ENCODE measurements at places on chromosomes 4 and X.
A peak's percentile ranks its signal among the peaks of the same experiment; 100 is the strongest.

- no peak for DNase-seq
Measured at GRCh38 chr4:40614031-40614430, 15.6 kb downstream of the RBM47 start.

DNA sequence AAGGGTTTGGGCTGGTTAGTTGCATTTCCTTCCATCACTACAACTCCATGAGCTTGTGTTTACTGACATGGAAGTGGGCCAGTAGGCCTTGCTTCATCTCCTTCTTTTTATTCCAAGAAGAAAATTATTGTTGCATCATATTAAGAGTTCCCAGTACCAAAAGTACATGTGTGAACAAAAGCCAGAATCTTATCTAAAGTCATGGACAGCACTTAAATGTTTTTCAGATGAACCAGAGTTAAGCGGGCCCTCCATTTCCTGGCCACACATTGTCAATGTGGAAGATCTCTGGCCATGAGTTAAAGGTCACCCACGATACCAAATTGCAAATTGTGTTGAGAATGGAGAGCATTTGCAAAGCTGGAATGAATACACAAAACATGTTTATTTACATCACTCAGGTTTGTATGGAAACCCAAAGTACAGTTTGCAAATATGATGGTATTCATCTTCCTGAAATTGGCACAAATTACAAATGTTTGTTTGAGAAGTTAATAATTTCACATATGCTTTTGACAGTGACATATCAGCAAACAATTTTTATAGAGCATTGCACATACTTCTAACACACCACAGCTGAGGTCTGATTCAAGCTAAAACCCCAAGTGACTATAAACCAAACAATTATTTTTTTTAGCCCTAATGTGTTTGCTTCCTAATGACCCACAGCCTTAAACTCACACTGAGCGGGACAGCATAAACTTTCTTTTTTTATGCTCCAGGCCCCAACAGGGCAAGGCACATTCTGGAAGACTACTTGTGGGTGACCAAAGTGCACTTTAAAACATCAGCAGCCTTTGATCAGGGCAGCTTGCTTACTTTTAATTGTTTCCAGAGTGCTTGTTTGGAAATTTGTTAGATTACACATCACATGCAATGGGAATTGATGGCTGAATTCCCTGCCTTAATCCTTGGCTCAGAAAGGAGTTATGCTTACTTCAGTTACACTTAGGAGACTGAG lies 502.9 kb upstream of the SLIT2 start:
- DNase-seq, result peak; percentile 73

DNA sequence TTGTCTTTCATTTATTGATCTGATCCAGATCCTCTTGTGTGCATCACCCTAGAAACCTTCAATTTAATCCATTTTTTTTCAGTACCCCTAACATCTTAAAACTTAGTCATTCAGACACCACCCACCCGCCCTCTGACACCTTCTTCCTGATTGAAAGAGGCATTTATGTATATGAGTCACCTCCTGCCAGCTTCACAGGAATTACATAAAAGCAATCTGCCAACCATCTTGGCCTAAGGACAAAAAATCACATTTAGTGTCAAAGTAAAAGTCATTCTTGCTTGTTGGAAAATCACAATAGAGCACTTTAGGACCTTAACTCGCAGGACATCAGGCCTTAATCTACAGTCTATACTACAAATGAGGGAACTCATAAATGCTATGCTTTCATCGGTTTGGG lies 52.1 kb downstream of the NDST3 start:
- DNase-seq, result peak; percentile 81

DNA sequence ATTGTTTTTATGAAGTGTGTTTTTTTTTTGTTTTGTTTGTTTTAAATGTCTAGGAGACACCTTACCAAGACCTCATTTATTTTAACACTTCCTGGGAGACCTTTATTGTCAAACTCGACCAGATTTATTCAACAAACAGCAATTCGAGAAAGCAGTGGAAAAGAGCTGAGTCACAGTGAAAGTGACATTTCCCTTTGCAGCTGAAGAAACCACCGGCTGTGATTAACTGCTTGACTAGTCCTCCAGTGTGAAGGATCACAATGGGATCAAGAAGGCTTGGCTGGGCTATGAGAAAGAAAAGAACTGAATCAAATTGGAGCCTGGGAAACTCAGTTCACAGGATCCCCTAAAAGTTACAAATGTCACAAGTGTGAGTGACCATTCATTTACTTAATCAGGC lies 11.9 kb upstream of the ADH7 start:
- peak; percentile 12 for DNase-seq

- peak; percentile 80 for DNase-seq
Measured at GRCh38 chrX:154040307-154040756, 20.6 kb upstream of the IRAK1 start.

DNA sequence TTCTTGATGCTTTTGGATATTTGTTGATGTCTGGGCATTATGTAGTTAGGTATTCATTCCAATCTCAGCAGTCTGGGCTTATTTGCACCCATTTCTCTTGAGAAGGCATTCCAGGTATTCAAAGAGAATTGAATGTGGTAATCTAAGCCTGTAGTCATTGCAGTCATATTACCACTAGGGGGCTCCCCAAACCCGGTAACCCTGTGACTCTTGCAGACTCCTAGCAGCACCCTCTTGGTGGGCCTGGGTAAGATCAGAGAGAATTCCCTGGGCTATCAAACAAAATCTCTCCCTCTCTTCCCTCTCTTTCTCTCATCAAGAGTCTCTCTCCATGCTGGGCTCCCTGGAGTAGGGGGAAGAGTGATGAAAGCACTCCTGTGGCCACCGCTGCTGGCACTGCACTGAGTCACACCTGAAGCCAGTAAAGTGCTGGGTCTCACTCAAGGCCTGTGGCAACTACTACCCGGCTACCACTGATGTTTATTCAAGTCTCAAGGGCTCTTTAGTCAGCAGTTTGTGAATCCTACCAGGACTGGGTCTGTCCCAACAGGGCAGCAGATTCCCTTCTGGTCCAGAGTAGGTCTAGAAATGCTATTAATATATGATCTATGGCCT lies 187.7 kb upstream of the NUDT10 start:
- peak; percentile 12 for DNase-seq

GRCh38 chr4:73836373-73837279 lies at the start of gene CXCL6:
CXCL6 (plus strand) TSS chr4:73836678; CDS start chr4:73836751, 73 bp downstream.
- peak; percentile 46 for DNase-seq

DNA sequence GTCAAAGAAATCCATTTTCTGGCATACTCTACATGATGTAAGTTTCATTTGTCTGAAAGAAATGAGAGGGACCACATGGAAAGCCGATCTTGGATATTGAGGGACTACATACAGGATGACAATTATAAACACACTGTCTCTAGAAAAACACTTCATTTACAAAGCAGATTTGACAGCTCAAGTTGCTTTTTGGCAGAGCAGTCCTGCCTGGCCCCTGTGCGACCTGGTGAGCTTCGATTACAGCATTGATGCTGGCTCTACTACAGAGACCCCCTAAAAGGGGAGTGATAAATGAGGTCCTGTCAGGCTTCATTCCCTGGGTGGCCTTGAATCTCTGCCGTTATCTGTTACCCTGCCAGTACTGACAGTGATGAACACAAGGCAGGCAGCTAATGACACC lies 215.2 kb upstream of the NOCT start:
- DNase-seq, result no peak

- no peak for DNase-seq
Measured at GRCh38 chrX:147077472-147077871, 262.9 kb upstream of the CXorf51A start.

DNA sequence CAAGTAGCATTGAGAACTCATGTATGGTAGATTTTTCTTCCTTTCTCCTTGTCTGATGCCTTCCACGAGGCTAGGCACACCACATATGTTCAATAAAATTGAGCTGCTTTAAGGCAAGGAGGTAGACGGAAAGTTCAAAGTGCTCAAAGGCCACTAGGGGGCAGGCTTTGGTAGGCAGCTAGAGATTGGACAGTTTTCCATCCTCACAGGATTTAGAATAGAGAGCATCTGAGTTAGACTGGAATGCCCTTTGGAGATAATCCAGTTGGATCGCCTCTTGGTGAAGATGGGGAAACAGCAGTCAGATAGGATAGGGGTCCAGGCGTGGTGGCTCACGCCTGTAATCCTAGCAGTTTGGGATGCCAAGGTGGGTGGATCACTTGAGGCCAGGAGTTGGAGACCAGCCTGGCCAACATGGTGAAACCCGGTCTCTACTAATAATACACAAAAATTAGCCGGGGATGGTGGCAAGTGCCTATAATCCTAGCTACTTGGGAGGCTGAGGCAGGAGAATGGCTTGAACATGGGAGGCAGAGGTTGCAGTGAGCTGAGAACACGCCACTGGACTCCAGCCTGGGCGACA lies 30.4 kb downstream of the ELF4 start:
- peak; percentile 73 for DNase-seq

DNA sequence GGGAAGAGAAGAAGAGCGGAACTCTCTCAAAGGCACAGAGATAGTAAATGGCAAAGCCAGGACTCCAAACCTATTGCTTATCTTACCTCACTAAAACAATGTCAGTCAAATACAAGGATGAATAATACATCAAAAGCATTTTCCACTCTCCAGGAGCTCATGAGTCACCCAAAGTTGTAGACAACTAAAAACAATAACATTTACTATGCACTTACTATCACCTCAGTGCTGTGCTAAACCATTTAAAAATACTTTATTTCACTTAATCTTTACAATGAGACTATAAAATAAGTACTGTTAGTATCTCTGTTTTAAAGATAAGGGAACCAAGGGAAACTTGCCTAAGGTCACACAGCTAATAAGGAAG lies 163.2 kb upstream of the SPANXC start:
- peak; percentile 27 for DNase-seq

DNA sequence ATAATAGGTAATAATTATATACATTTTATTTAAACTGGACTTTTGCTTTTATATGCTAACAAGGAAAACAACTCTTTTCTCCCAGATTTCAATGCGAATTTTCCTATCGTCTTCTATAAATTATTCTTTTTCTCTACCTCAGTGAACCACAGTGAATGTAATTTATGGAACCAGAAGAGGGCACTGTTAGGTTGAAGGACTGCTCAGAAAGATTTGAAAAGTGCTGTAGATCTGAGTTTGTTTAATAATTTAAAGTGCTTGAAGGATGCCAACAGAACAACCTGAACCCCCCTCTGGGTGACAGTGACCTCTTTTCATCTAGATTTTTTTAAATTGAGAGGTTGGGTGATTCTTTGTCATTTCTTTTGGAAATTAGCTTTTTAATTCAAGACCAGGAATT lies 54.9 kb downstream of the PHOX2B start:
- peak; percentile 35 for DNase-seq

DNA sequence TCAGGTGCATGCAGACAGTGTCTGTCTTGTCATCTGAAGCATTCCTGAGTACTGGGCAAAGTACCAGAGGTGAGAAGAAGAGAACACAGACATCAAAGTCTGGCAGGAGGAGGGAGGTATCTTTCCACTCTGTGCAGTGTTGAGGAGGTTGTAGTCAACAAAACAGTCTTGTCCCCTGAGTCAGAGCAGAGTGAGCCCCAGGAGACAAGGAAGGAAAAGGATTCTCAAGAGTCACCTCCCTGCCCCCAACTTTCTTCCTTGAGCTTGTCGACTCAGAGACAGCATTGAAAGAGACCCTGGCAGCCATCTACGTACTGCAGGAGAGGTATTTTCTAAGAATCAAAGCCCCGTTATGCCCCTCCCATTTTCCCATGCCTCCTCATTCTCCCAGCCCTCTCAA lies 4.4 kb upstream of the SRPX start:
- peak; percentile 2 for DNase-seq

GRCh38 chrX:15906041-15906943 lies 51.7 kb upstream of the AP1S2 start:
- DNase-seq, result no peak

DNA sequence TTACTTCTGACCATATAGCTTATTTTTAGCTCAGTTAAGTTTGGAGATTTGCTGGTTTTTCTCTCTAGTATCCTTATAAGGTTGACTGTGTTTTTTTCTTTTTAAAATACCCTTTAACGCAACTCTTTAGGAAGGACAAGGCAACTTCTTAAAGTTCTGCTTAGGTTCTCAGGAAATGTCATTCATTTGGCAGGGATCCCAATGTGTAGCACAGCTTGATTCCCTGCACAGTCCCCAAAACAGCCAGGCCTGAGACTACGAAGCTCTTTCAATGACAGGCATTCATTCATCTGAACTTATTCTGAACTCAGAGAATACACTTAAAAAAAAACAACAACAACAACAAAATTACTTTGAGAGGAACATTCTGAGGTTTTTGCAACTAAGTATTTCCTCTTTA lies 1765.8 kb downstream of the PCDH7 start:
- DNase-seq, result no peak

DNA sequence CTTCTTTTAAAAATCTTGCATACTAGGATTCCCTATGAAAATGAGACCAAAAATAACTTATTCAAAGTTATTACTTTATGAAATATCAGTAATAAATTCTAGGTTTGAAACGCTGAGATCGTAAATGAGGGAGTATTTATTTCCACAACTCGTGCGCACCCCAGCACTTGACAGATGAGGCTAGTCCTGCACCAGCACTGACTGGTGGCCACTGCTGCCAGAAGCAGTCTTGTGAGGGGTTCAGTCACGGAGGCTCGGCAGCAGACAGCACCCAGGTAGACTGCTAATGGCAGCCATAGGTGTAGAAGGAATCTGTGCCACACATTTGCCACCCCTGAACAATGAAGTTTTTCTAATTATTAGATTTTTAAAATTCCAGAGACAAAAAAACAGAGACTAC lies 248.7 kb downstream of the CAMK2D start:
- DNase-seq, result no peak

- no peak for DNase-seq
Measured at GRCh38 chr4:5456296-5456845, 252.0 kb downstream of the EVC2 start.

- DNase-seq, result peak; percentile 3
Measured at GRCh38 chr4:67106861-67107460, 438.3 kb downstream of the CENPC start.

GRCh38 chr4:2331519-2332200 lies 69.8 kb upstream of the MXD4 start:
- no peak for DNase-seq

- no peak for DNase-seq
Measured at GRCh38 chr4:34950926-34951325, 1293.4 kb downstream of the ARAP2 start.

- no peak for DNase-seq
Measured at GRCh38 chr4:42768125-42768748, 111.3 kb upstream of the ATP8A1 start.

DNA sequence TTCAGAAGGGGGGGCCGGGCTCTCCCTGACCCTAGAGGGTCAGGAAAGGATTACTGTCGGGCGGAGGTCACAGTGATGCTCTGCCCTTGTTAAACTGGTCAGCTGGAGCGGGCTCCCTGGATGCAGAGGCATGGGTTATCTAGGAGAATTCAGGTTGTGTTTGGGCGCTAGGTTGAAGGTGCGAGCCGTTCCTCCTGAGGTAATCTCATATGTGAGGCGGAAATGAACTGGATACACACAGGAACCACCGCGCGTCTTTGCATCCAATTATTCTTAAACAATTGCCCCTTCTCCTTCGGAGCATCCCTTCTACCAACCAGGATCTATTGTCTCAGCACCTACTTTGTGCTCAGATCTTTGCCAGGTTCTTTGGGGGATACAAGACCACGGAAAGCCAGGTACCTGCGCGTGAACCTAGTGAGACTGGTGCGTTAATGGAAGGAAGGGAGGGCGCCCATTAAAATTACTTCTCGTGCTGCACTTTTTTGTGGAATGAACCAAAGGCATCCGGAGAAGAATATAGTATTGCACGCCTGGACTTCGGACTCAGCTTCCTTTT lies 28.4 kb downstream of the HAND2 start:
- no peak for DNase-seq

Measured in EL (cell line).